Ammon's horn (tissue), 1 donor: ENCODE measurements at places on chromosomes 2 and 18.
A peak's percentile ranks its signal among the peaks of the same experiment; 100 is the strongest.

DNA sequence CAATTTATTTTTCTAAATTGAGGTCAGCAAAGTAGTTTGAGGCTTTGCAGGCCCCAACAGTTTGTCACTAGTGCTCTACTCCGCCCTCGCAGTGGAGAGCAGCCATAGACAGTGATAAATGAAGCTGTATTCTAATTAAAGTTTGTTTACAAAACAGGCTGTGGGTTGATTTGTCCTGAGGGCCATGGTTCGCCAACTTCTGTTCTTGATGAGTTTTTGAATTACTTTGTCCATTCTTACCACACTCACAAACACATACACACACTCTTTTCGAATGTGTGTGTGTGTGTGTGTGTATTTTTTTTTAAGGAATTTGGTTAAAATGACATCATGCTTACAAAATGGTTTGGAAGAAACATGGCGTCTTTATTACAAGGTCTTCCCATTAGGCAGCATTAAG lies 68.6 kb downstream of the MTCL1 start:
- DNase-seq = no peak

DNA sequence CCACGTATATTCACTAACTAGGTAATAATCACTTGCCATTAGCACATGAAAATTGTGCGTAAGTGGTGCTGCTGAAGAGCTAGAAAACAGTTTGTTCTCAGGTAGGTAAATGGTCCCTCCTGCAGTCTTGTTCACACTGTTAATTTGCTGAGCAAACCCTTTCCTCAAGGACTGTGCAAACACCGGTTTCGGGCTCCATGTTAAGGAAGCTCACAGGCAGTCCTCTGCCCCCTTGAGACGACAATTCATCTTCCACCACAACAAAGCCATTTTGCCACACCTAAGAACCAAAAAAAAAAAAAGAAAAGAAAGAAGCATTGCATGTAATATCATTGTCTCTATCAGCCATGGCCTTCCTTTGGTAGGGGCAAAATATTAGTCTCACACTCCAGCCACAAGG lies 193.9 kb downstream of the BCL11A start:
- DNase-seq = no peak

DNA sequence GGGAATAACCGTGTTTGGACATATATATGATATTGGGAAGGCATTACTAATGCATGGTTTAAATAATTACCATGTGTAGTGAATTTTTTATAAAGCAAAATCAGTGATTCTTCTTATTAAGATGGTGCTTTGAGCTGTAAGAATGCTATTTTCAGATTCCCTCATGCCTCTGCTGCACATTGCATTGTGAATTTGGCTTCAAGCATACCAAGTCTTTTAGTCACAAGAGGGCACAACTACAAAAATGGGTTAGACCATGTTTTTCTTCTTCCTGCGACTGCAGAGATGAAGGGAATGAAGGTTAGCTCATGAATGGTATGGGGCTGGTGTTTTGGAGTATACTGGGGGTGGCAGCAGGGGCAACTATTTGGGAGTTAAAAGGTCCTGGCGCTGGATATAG lies 320.1 kb downstream of the SLC4A3 start:
- no peak for DNase-seq

DNA sequence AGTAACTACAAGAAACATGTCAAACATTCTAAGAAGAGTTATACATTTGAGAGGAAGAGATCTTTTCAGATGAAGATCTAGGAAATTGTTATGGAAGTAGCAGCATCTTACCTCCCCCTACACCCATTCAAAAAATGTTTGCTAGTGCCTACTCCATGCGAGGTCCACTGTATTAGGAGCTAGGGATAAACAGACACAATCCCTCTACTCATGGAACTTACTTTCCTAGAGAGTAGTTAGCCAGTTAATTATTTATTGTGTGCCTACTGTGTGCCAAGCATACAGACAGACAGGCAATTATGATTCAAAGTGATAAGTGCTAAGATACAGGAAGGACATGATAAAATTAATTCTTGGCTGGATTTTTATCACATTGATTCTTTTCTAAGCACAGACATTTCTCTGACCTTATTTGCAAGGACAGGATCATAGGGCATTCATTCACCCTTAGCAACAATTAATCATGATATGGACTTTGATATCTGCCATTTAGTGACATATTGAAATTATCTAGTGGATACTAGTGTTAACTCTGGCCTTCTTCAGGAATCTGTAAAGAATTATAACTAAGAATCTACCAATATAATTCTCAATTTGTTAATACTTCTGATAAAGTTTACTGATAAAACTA lies 19.6 kb upstream of the TDRD15 start:
- DNase-seq = no peak

DNA sequence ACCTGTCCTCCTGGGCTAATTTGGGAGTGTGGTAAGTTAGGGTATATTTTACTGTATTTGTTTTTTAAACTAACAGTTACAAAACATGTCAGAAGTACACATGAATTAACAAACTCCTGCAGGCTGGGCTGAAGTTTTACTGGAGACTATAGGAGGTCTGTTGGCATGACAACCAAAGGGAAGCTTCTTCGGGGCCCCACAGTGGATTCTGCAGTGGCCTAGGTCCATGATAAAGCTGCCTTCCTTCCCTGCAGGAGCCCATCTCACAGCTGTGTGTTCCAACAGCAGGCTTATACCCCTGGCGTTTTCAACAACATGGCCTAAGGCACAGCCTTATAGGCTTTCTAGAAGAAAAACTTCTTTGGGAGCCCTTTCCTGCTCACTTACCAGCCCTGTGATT lies 128.0 kb upstream of the SETBP1 start:
- DNase-seq = no peak

- peak; percentile 80 for DNase-seq
These were observed 81.8 kb upstream of the GAREM1 start for GRCh38 chr18:32552421-32553030.
